ENCODE measurements at places on chromosomes 5 and 9. TPM values are rescaled to one million over a fixed set of nuclear protein-coding genes. Genes with fewer than 3 reads are reported as not detected.
A peak's percentile ranks its signal among the peaks of the same experiment; 100 is the strongest.

AK8 gene
- 6.1 TPM for total RNA-seq

DNA sequence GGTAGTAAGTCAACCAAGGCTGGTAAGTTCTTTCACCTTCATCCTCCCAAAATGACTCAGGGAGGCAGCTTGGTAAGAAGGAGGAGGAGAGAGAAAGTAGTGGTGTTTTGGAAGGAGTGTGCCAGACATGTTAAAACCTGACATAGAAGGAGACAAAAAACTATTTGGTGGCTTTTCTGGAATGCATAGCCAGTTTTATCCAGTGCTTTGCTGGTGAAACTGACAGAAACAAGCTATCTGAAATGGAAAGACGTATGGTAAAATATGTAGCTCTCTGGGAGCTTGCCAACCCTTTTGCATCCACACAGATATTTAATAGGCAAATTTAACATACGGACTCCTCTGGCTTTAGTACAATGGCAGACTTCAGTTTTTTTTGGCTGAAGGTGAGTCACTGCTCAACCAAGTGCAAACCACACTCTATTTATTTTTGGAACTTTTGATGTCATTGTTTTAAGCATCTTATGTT is 45.4 kb downstream of the RAB14 start:
- no peaks in the 10 kb centered on the region for H3K27me3 ChIP-seq
- no peak overlapping the region for H3K4me3 ChIP-seq
- no peak for DNase-seq
- peaks cover 4% of the 10 kb centered on the region for H3K4me1 ChIP-seq
- no peak overlapping the region for H3K27ac ChIP-seq
- H3K36me3 ChIP-seq: peaks cover 92% of the 10 kb centered on the region

DNA sequence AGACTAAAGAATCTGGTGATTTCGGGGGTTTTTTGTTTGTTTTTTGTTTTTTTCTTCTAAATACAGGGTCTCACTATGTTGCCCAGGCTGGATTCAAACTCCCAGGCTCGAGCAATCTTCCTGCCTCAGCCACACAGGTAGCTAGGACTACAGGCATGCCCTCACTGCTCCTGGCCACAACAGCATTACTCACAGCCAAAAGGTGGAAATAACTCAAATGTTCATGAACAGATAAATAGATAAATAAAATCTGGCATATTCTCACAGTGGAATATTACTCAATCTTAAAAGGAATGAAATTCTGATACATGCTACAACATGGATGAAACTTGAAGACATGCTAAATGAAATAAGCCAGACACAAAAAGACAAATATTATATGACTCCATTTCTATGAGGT is 19.8 kb upstream of the RAD23B start:
- no peaks in the 10 kb centered on the region for H3K4me1 ChIP-seq
- no peaks in the 10 kb centered on the region for H3K36me3 ChIP-seq
- H3K4me3 ChIP-seq: no peak overlapping the region

MYO10 gene
- 51.5 TPM for total RNA-seq

GRCh38 chr9:10705383-10705782 is 92.6 kb upstream of the PTPRD start:
- no peaks in the 10 kb centered on the region for H3K27me3 ChIP-seq
- no peaks in the 10 kb centered on the region for H3K4me1 ChIP-seq
- no peak overlapping the region for H3K27ac ChIP-seq
- no peaks in the 10 kb centered on the region for H3K36me3 ChIP-seq
- H3K4me3 ChIP-seq: no peak overlapping the region

CBY3 gene
- total RNA-seq: not detected

DNA sequence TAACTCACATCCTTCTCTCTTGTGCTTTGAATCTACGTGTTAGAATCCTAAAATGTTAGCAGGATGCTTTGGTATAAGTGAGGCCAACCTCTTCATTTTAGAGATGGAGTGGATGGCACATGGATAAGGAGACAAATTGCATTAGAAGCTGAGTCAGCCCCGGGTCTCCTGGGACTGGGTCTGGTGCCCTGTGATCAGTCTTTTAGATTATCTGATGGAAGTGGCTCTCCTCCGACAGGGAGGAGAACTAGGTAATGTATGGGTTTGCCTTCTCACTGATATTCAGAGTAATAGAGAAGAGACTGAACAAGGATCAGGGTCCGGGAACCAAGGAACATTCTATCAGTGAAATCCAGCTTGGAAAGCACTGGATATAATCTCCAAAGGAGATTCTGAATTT is 74.9 kb upstream of the TNFSF8 start:
- no peak overlapping the region for H3K4me3 ChIP-seq
- no peaks in the 10 kb centered on the region for H3K36me3 ChIP-seq
- no peaks in the 10 kb centered on the region for H3K4me1 ChIP-seq
- no peak overlapping the region for H3K27ac ChIP-seq
- no peak for DNase-seq

SHISAL2B gene
- not detected for total RNA-seq

IFT74 gene
- total RNA-seq: 15.6 TPM

GRCh38 chr5:81750308-81751008 is 439 bp downstream of the SSBP2 start:
- peaks cover 33% of the 10 kb centered on the region for H3K4me1 ChIP-seq
- H3K4me3 ChIP-seq: peak overlapping the region; percentile 70
- H3K36me3 ChIP-seq: no peaks in the 10 kb centered on the region
- no peak for DNase-seq

DNA sequence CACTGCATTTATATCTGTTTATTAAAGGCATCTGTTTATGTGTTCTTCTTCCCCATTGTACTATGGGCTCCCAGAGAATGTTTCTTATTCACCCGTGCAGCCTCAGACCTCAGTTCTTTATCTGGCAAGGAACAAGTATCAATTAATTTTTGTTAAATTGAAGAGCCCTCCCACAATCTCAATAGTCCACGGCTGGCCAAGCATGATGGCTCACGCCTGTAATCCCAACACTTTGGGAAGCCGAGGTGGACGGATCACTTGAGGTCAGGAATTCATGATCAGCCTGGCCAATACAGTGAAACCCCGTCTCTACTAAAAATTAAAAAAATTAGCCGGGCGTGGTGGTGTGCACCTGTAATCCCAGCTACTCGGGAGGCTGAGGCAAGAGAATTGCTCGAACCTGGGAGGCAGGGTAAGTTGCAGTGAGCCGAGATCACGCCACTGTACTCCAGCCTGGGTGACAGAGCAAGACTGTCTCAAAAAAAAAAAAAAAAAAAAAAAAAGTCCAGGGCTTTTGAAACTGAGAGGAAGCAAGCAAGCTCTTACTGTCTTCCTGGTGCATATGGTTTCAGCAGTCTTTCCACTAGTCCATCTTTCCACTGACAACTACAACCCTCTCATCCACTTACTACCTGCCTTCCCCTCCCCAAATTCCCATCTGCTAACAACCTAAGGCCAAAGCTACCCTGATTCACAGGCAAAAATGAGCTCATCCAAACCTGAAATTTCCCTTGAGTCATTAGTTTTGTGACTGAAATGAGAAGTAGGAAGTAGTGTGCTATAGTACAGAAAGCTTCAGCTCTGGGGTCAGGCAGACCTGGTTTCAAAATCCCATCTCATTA is 2.3 kb upstream of the HK3 start:
- no peak overlapping the region for H3K4me3 ChIP-seq
- no peaks in the 10 kb centered on the region for H3K27me3 ChIP-seq
- H3K27ac ChIP-seq: no peak overlapping the region
- DNase-seq: no peak
- H3K36me3 ChIP-seq: peaks cover 45% of the 10 kb centered on the region
- peaks cover 42% of the 10 kb centered on the region for H3K4me1 ChIP-seq

DNA sequence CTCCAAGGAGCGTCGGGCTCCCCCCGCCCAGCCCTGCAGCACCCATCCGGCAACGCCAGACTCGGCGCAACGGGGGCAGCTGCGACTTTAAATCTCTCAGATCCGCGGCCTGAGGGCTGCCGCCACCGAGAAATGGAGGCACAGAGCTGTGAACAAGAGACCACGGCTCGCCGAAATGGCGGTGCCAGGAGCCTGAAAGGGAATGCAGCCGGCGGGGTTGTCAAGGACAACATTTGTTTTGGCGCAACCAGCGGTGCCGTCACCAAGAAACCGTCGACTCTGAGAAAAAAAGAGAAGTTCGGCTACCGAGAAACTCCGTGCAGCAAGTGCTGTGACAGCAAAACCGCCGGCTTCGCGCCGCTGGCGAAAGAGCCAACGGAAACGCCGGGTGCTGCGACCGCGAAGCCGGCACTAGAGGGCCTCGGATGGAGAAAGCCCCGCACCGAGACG is 2.1 kb upstream of the ANXA2R start:
- peak overlapping the region; percentile 98 for H3K27ac ChIP-seq
- peak; percentile 91 for DNase-seq
- peak overlapping the region; percentile 66 for H3K4me3 ChIP-seq
- H3K27me3 ChIP-seq: peaks cover 11% of the 10 kb centered on the region
- peaks cover 9% of the 10 kb centered on the region for H3K4me1 ChIP-seq

DNA sequence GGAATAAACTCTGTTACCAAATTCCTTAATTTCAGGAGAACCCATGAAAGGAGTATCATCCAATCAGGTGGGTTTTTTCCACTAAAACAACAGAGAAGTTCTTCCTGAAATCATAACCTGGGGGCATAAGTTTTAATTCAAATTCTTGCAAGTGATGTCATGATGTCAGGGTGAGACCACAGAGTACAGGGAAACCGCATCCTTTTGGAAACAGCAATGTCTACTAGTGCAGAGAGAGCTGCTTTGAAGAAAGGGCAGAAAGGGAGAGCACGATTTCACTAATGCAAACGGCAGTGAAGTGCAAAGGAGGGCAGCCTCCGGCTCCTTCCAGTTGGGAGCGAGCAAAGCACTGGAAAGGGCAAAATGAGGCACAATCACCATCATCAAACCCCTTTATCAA is 20.6 kb upstream of the CMBL start:
- no peaks in the 10 kb centered on the region for H3K36me3 ChIP-seq
- peaks cover 38% of the 10 kb centered on the region for H3K4me1 ChIP-seq
- H3K4me3 ChIP-seq: no peak overlapping the region
- H3K27me3 ChIP-seq: peaks cover 4% of the 10 kb centered on the region
- H3K27ac ChIP-seq: no peak overlapping the region

- no peak overlapping the region for H3K4me3 ChIP-seq
- no peak for DNase-seq
- H3K36me3 ChIP-seq: no peaks in the 10 kb centered on the region
- no peak overlapping the region for H3K27ac ChIP-seq
- no peaks in the 10 kb centered on the region for H3K27me3 ChIP-seq
- H3K4me1 ChIP-seq: peaks cover 17% of the 10 kb centered on the region
These were observed 32.8 kb upstream of the TGFBI start for GRCh38 chr5:135995976-135996375.

- H3K27me3 ChIP-seq: no peaks in the 10 kb centered on the region
- H3K4me3 ChIP-seq: no peak overlapping the region
- no peak for DNase-seq
These were observed 77.6 kb downstream of the UGCG start for GRCh38 chr9:111974092-111974681.

FGF10 gene
- 7.6 TPM for total RNA-seq

- H3K27ac ChIP-seq: no peak overlapping the region
- no peaks in the 10 kb centered on the region for H3K36me3 ChIP-seq
- H3K4me3 ChIP-seq: no peak overlapping the region
- H3K27me3 ChIP-seq: no peaks in the 10 kb centered on the region
- peaks cover 12% of the 10 kb centered on the region for H3K4me1 ChIP-seq
These were observed 36.9 kb upstream of the TESK1 start for GRCh38 chr9:35568196-35568595.

- no peak overlapping the region for H3K4me3 ChIP-seq
- H3K4me1 ChIP-seq: peaks cover 74% of the 10 kb centered on the region
- no peak overlapping the region for H3K27ac ChIP-seq
These were observed 10.5 kb downstream of the BRD3 start for GRCh38 chr9:134057307-134057657.

WDR38 gene
- 6.6 TPM for total RNA-seq

DNA sequence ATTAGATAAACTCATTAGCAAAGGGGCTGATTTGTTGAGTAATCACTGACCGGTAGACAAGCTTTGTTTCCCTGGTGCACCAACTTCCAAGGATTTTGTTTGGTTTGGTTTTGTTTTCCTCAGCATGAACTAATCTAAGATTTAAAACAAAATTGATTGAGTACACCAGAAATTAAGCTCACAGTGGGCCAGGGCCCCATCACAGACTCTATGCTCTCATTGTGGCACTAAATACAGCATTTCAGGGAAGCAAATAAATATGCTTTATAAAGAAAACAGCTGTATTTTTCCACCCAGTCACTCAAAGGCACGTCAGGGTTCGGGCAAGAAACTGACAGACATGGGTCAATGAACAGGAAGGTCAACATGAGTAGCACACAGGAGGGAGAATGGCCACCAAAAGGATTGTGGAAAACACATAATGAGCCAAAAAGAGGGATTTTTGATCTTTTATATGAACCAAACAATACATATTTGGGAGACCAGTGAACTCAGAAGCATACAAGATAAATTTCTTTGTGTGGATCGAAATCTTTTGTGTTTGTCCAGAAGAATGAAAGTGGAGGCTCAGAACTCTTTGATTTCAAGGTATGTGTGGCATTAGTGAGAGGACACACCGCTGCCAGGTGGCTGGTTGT is 8.8 kb downstream of the CFAP77 start:
- no peaks in the 10 kb centered on the region for H3K4me1 ChIP-seq
- no peak overlapping the region for H3K27ac ChIP-seq
- no peaks in the 10 kb centered on the region for H3K36me3 ChIP-seq
- H3K4me3 ChIP-seq: no peak overlapping the region
- peaks cover 67% of the 10 kb centered on the region for H3K27me3 ChIP-seq

PRSS3 gene
- 0.65 TPM for total RNA-seq

- H3K27ac ChIP-seq: no peak overlapping the region
- no peaks in the 10 kb centered on the region for H3K27me3 ChIP-seq
- no peak overlapping the region for H3K4me3 ChIP-seq
- H3K4me1 ChIP-seq: no peaks in the 10 kb centered on the region
- DNase-seq: no peak
These were observed 363.5 kb downstream of the SLCO4C1 start for GRCh38 chr5:101932599-101932998.

DNA sequence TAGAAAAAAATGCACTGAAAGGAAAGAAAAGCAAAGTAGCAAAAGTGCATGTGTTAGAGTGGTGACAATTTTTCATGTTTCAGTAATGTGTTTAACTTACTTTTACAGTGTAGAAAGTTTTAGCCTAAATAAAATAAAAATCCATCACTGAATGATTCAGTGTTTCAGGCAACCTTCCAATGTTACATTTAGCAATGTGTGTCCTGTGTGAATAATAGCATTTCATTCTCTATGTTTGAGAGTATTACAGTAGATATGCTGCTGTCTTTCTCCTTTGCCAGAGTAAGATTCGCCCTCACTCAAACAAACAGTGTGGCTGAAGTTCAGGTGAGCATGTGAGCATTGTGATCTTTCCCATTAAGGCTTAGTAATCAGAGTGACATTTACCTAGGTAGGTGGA is 171.1 kb downstream of the TARS1 start:
- H3K4me3 ChIP-seq: no peak overlapping the region
- peaks cover 4% of the 10 kb centered on the region for H3K36me3 ChIP-seq
- no peak overlapping the region for H3K27ac ChIP-seq
- DNase-seq: no peak
- H3K4me1 ChIP-seq: no peaks in the 10 kb centered on the region

ASPN gene
- total RNA-seq: 2.3 TPM

BARHL1 gene
- not detected for total RNA-seq

PCDHB9 gene
- total RNA-seq: 3.0 TPM
